NCI-H345 (cell line): ENCODE measurements at places on chromosomes 2 and 18.

DNA sequence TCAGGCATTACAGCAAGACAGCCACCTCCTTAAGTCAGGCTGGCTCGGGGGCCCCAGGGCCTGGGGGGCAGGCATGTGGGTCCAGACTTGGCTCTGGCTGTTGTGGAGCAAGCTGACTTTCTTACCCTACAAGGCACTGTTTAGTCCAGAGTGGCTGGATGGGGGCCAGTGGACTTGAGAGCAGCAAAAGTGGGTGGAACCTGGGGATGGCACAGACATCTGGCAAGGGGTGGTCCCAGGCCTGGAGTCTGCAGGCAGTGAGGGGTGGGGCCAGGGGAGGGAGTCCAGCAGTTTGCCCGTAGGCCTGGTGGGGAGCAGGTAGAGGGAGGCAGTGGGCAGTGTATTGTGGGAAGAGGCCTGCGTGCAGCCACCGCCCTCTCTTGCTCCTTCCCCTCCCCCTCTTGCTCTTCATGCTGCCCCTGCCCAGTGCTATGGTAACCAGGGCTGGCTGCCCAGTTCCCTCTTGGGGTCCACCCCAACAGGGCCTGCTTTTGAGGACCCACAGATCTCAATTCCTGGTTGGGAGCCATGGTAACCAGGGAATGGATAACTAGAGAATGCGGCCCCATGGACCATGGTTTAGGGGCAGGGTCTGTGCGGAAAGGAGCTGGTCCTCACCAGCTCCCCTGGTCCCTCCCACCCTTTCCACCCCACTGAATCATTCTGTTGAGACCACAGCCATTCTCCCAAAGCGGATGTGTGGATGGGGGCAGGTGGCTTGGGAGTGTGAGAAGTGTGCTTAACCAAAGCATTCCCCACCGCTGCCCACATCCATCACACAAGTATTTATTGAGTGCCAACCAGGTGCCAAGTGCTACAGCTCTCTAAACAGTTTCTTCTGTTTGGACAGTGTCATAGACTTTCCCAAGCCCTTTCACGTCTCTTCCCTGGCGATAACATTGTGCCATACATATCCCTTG lies 19.3 kb downstream of the SPEG start:
- no peak for DNase-seq

DNA sequence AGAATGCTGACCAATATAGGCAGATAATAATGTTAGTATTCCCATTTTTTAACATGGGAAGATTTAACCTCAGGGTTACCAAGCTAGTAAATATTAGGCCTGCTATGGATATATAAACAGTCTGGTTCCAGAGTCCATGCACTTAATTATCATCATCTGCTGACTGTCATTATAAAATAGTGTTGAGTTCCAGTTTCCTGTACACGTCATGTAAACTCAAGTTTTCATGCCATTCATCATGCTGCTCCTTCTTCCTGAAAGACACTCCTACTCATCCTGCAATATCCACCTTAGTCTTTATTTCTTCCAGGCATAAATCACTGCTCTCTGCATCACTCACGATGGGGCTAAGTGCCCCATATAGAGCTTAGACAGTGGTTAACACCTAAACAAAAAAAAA lies 420.8 kb upstream of the SPHKAP start:
- no peak for DNase-seq

DNA sequence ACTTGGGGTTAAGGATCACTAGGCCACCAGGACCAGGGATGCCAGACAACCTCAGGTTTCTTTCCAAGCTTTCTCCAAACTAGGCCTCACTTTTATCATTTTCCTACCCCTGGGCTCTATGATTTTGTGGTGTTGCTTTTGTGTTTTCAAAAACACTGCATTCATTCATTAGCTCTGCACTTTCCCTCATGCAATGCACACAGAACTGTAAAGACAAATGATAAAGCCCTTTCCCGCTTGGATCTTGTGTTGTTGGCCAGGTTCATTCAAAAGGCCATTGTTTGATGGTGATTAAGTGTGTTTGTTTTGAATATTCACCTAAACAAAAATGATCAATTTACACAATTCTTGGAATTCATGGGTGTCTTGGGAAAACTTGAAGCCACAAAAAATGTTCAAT lies 210.7 kb upstream of the TNP1 start:
- no peak for DNase-seq

DNA sequence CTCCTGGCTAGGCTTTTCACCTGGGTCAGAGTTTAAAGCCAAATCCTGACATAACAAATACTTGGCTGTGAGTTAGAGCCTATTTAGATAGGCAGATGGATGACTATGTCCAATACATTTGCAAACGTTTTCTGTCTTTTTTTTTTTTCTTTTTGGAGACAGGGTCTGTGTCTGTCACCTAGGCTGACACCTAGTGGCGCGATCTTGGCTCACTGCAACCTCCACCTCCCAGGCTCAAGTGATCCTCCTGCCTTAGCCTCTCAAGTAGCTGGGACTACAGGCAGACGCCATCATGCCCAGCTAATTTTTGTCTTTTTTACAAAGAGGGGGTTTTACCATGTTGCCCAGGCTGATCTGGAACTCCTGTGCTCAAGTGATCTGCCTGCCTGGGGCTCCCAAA lies 124.8 kb downstream of the DYM start:
- DNase-seq, result no peak

DNA sequence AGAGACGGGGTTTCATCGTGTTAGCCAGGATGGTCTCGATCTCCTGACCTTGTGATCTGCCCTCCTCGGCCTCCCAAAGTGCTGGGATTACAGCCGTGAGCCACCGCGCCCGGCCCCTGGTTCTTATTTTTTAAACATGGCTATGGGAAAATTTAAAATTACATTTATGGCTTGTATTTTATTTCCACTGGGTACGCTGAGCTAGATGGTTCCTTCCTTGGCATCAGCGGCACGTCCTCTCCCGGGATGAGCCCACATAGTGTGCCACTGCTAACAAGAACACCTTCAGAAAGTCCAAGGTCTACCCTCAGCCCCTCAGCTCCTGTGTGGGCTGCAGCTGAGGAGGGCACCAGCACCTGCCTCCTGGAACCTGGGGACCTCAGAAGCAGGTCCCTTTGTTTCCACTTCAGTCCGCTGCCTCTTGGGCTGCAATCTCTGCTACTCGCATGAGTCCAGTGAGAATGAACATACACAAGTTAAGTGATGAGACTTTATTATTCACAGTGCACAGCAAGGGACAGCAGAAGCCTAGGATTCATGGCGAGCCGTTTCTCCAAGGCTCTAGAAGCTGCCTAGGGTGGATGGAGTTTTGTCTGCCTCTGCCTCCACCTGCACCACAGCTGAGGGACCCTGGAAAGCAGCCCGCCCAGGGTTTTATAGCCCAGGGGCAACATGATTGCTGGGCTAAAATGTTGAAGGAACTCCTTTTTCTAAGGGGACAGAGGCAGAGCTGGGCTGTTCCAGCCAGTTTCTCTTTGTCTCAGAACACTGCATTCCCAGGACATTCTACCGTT lies 107.5 kb upstream of the TEX51 start:
- DNase-seq, result no peak

- no peak for DNase-seq
Observed at GRCh38 chr2:144274131-144274530, 245.8 kb downstream of the ZEB2 start.

- no peak for DNase-seq
Observed at GRCh38 chr2:44310287-44310686, 35.0 kb downstream of the SLC3A1 start.

DNA sequence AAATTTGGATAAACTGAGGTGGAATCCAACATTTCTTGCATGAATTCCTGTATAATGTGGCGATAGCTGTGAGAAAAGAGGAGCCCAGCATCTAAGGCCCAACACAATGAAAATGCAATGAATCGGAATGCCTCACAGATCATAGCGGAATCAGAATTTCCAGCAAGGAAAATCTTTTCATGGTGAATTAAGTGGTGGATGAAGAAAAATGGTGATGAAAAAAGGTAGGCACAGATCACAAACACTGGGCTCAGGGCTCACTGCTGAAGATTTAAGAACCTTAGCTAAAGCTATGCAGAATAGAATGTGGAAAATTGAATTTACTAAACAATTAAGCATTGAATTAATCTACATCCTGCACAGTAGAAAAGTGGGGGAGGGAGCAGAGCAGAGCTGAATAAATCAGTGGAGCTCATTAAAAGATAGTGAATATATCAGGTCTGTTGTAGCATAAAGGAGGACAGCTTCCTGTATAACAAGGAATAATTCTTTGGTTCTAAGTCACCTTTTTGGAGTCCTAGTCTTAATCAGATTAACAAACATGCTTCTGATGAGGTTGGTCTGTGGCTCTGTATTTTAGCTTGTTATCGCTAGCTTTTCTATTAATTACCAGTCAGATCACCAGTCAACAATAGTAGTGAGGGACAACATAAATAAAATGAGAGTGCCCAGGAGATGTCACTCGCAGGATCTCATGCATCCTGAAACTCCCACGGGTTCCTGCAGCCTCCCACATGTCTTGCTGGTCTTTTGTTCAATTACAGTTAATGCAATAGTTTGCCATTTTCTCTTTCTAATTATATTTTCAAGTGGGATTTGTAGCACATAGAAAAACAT lies 27.0 kb downstream of the MEIS1 start:
- peak; percentile 73 for DNase-seq

GRCh38 chr2:57760381-57760801 lies 286.2 kb upstream of the VRK2 start:
- DNase-seq, result peak; percentile 15

GRCh38 chr2:132632000-132632649 lies 37.9 kb downstream of the LYPD1 start:
- no peak for DNase-seq

- DNase-seq, result peak; percentile 10
Observed at GRCh38 chr18:8912348-8913326, 189.9 kb upstream of the NDUFV2 start.

DNA sequence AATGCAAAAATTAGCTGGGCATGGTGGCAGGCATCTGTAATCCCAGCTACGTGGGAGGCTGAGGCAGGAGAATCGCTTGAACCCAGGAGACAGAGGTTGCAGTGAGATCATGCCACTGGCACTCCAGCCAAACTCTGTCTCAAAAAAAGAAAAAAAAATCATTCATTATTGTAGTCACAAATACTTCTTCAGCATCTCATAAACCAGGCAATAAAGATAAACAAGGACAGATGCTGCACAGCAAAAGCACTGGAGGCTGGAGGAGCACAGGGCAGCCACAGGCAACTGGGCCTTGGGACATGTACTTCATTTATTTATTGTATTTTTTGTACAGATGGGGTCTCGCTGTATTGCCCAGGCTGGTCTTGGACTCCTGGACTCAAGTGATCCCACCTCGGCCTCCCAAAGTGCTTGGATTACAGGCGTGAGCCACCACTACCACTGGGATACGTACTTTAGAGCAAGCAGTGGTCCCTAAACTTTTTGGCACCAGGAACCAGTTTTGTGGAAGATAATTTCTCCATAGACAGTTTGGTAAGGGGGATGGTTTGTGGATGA lies 16.8 kb upstream of the MAT2A start:
- DNase-seq, result no peak

- peak; percentile 83 for DNase-seq
Observed at GRCh38 chr18:23387265-23387664, 65.8 kb upstream of the RIOK3 start.

- DNase-seq, result no peak
Observed at GRCh38 chr2:43343573-43344304, 117.3 kb upstream of the ZFP36L2 start.

DNA sequence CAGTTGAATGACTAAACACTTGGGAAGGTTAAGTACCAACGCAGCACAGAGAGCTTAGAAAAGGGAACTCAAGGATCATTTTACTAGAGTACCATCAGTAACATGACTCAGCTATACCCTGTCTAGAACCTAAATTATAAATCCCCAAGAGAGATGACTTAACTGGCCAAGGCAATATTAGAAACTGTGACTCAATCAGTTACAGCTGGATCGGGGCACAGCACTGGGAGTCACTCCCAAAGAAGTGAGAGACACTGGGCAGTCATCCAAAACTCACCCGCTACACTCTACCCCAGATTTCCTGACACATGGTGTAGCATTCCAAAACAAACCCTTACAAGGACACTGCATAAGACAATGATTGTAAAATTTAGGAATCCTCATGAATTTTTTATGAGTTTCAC lies 17.7 kb downstream of the IWS1 start:
- peak; percentile 54 for DNase-seq

DNA sequence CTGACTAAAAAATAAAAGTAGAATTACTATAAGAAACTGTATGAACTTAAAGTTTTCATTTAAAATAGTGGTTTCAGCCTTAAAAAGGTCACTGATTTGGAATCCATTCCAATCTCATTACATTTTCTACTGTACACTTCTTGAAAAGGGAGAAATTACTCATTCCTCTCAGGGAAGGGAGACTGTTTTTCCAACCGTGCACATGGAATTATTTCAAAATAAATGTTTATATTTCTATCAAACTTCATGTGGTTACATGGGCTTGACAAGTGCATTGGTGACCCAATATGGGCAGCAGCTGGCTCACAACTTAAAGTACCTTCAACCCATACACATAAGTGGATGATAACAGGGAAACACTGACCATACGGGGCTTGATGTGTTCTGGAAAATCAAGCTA lies 324.5 kb upstream of the THUMPD2 start:
- no peak for DNase-seq

DNA sequence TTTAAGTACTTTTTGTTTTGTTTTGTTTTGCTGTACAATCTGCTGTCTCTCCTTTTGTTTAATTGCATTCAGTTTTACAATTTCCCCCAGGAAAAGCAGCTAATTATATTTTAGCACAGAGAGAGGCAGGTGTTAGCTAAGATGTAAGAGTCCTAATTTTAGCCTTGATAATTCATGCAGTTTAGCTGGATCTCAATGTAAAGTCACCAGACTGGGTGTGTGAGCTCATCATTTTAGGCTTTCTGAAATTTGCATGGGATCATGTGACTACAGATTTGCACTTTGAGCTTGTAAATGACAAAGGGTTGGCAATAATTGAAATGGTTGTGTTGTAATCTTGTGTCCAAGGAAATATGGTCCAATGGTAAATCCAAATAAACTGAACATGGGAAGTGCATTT lies 68.5 kb downstream of the ETAA1 start:
- DNase-seq, result peak; percentile 12

- no peak for DNase-seq
Observed at GRCh38 chr2:105486762-105487141, 87.9 kb upstream of the FHL2 start.

DNA sequence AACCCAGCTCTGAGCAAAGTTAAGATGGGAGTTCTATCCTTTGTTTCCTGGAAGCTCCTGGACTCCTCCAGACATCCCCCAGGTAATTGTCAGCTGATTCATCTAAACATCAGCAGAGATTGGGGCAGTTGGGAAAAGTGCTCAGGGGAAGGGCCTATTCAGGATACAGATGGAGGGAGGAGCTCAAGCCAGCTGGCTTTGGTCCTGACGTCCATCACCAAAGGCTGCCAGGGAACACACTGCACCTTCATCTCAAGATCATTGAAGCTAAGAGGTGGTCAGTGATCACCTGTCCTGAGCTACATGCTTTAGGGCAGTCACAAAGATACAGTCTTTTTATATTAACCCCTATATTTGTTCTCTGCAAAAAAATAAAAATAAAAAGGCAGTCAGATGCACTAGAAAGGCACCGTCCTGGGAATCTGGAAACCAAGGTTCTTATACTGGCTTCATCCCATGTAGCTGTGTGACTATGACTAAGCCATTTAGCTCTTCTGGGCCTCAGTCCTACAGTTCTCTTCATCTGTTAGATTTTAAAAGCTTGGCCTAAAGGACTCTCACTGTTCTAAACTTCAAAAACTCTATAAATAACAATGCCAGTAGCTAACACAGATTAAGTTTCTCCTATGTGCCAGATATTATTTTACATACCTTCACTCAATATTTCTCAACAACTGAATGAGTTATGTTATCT lies 446.5 kb downstream of the BCL11A start:
- no peak for DNase-seq
